Hepatocyte (in vitro differentiated cells): ENCODE measurements at places on chromosomes 16 and 17. TPM values are rescaled to one million over a fixed set of nuclear protein-coding genes. Genes with fewer than 3 reads are reported as not detected.

DNA sequence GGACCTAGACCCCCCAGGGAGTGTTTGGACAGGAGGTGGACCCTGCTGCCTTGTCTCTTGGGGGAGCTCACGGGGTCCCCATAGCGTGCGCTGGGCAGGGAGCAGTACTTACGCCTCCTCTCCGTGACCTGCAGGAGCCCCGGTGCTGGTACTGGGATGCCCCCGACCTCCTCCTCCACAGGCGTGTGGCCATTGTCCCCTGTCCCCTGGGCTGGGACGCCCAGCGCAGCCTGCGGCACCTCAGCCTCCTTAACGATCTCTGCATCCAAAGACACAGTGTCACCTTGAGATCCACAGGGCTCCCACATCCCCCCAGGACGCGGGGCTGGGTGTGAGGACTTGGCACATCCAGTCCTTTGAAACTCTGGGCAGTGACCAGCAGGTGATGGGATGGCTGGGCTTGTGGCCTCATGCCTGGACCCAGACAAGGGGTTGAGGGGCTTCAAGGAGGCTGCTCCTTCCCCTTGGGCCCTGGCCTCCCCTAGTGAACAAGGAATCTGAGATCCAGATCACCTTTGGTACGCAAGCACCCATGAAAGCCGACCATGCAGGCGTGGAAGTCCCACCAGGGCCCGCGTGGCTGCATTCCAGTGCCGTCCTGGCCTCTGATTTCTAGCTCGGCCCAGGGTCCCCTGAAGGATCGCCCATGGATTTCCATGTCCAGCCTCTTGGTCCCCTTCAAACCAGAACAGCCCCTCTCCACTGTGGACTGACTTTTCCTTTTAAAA is 9.9 kb downstream of the DBNDD1 start:
- H3K27me3 ChIP-seq: no peaks in the 10 kb centered on the region
- H3K27ac ChIP-seq: no peak overlapping the region
- H3K4me1 ChIP-seq: no peaks in the 10 kb centered on the region
- DNase-seq: no peak
- no peak overlapping the region for H3K4me3 ChIP-seq
- H3K36me3 ChIP-seq: no peaks in the 10 kb centered on the region

DNA sequence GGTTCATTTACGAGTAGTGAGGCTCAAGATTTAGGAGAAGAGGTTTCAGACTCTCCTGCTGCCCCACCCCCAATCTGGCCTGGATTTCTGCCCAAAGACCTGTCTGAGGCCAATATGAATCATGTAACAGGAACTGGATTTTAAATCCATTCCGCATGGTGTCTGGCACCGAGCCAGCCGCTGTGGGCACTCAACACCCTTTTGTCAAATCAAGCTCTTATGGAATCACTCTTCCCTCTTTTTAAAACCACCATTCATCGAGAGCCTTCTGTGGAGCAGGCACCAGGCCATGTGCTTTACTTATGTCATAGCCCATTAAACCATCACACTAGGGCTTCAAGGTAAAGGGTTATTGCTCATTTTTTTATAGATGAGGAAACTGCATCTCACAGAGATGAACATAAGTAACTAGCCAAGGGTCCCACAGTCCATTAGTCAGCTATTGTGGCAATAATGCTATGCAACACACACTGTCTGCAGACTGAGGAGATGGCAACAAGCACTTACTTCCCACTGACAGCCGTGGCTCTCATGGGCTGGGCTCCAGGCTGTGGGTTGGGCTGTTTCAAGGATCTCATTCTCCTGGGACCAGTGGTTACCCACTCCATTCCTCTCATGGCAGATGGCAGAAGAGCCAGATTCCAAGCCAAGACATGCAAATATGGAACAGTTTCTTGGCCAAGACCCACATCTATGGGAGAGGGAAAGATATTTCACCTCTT is 93.6 kb downstream of the WSCD1 start:
- H3K36me3 ChIP-seq: no peaks in the 10 kb centered on the region
- no peak overlapping the region for H3K27ac ChIP-seq
- H3K27me3 ChIP-seq: no peaks in the 10 kb centered on the region
- peak; percentile 13 for DNase-seq

DNA sequence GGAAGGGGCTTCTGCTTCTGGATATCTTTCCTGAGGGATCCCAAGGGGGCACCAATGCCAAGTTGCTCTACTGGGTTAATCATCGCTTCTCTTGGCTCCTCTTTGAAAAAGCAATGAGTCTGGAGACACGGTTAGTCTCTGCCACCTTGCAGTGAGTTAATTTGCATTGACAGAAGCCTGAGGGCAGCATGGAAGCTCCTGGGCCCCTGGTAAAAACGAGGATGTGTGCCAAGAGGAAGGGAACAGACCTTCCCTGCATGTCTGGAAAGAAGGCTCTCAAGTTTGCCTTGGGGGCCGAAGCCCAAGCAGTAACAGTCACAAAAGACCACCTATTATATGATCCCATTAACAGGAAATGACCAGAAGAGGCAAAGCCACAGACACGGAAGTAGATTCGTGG is 86.7 kb downstream of the IRX5 start:
- no peaks in the 10 kb centered on the region for H3K36me3 ChIP-seq
- no peak overlapping the region for H3K27ac ChIP-seq
- H3K27me3 ChIP-seq: no peaks in the 10 kb centered on the region
- H3K4me3 ChIP-seq: no peak overlapping the region
- DNase-seq: no peak

DNA sequence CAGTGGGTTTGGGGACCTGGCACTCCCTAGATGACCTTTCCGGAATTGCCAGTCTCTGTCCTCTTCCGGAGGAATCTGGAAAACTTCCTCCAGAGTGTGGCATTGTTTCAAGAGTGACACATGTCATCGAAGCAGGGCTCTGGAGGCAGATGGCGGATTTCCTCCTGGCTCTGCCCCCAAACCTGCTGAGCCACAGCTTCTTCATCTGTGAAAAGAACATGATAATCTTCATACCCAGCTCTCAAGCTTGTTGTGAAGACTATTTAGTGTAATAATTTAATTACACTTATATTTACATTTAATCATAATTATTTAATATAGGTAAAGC is 19.7 kb upstream of the TEX2 start:
- H3K27me3 ChIP-seq: no peaks in the 10 kb centered on the region
- H3K27ac ChIP-seq: no peak overlapping the region
- H3K36me3 ChIP-seq: no peaks in the 10 kb centered on the region
- no peak for DNase-seq

- no peaks in the 10 kb centered on the region for H3K36me3 ChIP-seq
- H3K4me3 ChIP-seq: no peak overlapping the region
- H3K4me1 ChIP-seq: peaks cover 5% of the 10 kb centered on the region
- no peak overlapping the region for H3K27ac ChIP-seq
- H3K27me3 ChIP-seq: no peaks in the 10 kb centered on the region
Observed at GRCh38 chr16:65876624-65877023, 489.9 kb upstream of the CDH5 start.

GRCh38 chr16:75376475-75377161 is 56.7 kb downstream of the CFDP1 start:
- no peaks in the 10 kb centered on the region for H3K36me3 ChIP-seq
- H3K27ac ChIP-seq: peak overlapping the region; percentile 70
- no peaks in the 10 kb centered on the region for H3K27me3 ChIP-seq
- H3K4me1 ChIP-seq: peaks cover 6% of the 10 kb centered on the region

GRCh38 chr16:70750893-70751467 is 50.0 kb downstream of the VAC14 start:
- H3K27me3 ChIP-seq: no peaks in the 10 kb centered on the region
- no peak overlapping the region for H3K27ac ChIP-seq
- no peak overlapping the region for H3K4me3 ChIP-seq
- no peak for DNase-seq

DNA sequence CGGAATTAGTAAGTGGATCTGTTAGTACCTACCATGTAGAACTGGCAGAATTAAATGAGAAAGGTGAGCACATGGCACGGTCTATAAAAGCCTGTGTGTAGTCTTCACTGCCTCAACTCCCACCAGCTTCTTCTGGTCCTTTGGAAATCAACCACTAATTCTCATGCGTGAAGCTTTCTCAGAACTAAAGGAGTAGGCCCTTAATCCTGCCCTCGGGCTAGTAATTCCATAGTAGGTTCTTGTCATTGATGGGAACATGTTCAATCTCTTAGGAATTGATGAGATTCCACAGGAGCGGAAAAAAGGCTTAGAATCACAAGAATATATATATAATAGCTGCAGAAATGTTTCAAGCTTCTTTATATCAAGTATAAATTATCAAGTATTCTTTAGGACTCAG is 21.7 kb downstream of the CDR2 start:
- H3K4me1 ChIP-seq: peaks cover 18% of the 10 kb centered on the region
- no peak for DNase-seq
- H3K27me3 ChIP-seq: no peaks in the 10 kb centered on the region
- H3K4me3 ChIP-seq: no peak overlapping the region

Gene TUBB3
- 50.0 and 87.2 TPM in 2 replicates for total RNA-seq

Gene NACA2
- not detected in 2 replicates for total RNA-seq

- no peaks in the 10 kb centered on the region for H3K4me1 ChIP-seq
- H3K27ac ChIP-seq: no peak overlapping the region
- H3K36me3 ChIP-seq: no peaks in the 10 kb centered on the region
- no peaks in the 10 kb centered on the region for H3K27me3 ChIP-seq
- DNase-seq: no peak
Observed at GRCh38 chr17:31224366-31224765, 72.7 kb downstream of the OMG start.

DNA sequence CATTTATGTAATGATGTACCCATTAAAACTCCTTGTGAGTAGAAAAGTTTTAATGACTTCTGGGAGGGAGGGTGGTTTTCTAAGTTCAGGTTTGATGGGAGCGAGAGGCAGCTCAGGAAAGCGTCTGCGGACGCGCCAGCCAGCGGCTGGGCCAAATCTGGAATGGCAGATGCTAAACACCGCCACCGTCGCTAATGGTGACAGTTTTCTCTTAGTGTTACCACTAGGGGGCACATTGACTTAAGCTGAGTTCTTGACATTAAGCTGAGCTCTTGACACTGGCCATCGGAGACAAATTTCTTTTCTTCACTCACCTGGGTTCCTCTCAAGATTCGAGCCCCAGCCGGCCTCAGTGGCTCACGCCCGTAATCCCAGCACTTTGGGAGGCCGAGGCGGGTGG is 6.7 kb downstream of the TRPV1 start:
- no peaks in the 10 kb centered on the region for H3K36me3 ChIP-seq
- H3K4me3 ChIP-seq: no peak overlapping the region
- H3K27me3 ChIP-seq: no peaks in the 10 kb centered on the region
- no peak overlapping the region for H3K27ac ChIP-seq

DNA sequence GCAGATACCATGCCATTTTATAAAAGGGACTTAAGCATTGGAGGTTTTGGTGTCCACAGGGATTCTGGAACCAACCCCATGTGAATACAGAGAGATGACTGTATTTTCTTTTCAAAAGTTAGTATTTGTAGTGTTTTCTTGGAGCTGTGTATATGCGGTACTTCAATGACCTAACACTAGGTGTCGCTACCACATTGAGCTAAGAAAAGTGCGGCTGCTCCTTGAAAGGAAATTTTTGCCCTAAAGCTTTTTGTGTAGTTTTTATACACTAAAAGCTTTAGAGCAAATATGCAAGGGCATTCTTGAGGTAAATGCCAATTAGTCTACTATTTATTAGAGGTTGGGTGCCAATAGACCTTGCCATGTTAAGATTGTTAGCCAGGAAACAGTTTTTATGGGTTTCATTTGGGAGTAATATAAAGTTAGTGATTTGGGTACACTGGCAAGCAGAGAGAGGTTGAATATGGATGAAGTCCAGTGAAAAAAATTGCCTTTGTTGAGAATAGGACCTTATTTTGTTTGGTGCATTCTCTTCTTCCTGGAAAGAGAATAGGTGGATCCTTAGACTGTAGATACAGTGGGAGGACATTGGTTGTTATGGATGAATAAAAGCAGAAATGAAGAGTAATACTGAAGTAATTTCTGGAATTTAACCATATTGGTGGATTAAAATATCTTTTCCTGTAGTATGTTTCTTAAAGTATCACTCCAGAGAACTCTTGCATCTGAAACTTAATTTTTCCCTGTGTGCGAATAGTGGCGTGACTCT is 43.3 kb downstream of the BCAS3 start:
- no peaks in the 10 kb centered on the region for H3K4me1 ChIP-seq
- H3K36me3 ChIP-seq: no peaks in the 10 kb centered on the region
- H3K4me3 ChIP-seq: no peak overlapping the region
- H3K27me3 ChIP-seq: no peaks in the 10 kb centered on the region
- peak; percentile 83 for DNase-seq

DNA sequence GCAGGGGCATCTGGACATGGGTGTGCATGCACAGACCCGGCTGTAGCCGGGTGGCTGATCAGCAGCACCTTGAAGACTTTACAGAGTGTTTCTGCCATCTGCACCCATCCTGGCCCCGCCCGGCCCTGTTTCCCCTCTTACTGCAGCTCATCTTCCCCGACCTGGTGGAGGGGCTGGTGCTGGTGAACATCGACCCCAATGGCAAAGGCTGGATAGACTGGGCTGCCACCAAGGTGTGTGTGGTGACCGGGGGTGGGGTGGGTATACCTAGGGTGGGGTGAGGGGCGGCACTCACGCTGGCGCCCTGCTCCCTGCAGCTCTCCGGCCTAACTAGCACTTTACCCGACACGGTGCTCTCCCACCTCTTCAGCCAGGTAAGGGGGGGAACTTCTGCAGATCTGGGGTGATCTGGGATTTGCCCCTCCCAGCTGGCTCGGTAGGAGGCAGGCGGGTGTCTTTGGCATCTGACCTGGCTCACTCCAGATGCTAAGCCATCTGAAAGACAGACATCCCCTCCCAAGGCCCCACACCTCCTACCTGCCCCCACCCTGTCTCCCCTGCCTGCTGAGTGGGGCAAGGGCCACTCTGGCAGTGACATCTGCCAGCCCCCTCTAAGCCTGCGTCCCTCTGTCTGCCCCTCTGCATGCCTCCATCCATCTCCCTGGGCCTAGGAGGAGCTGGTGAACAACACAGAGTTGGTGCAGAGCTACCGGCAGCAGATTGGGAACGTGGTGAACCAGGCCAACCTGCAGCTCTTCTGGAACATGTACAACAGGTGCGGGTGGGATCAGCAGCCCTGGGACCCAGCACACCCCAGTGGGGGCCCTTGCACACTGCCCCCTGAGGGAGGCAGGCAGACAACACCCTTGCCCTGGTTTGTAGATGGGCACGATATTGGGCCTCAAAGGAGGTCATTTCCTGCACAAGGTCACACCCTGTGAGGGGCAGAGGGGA is 6.6 kb downstream of the NDRG4 start:
- DNase-seq: no peak
- H3K27me3 ChIP-seq: peaks cover 3% of the 10 kb centered on the region
- no peak overlapping the region for H3K27ac ChIP-seq
- H3K36me3 ChIP-seq: no peaks in the 10 kb centered on the region
- no peak overlapping the region for H3K4me3 ChIP-seq

GRCh38 chr16:47712276-47713224 is 251.4 kb downstream of the PHKB start:
- DNase-seq: no peak
- no peaks in the 10 kb centered on the region for H3K36me3 ChIP-seq
- H3K27me3 ChIP-seq: no peaks in the 10 kb centered on the region
- H3K27ac ChIP-seq: no peak overlapping the region

DNA sequence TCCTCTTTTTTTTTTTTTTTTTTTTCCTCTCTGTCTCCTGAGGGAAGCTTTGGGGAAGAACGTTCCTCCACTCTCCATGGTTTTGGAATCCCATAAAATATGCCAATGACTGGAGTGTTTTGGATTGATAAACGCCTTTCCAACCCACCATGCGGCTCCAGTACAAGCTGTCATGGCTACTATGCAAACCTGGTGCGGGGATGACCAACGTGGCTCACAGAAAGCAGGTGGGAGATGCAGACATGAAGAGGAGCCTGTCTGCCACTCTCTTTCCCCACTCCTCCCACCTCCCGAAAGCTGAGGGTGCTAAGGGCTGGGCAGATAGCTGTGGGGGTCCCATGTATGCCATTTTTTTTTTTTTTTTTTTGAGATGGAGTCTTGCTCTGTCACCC is 69.9 kb upstream of the SEC14L1 start:
- H3K4me1 ChIP-seq: no peaks in the 10 kb centered on the region
- peaks cover 10% of the 10 kb centered on the region for H3K27me3 ChIP-seq
- no peak overlapping the region for H3K4me3 ChIP-seq
- H3K27ac ChIP-seq: no peak overlapping the region
- DNase-seq: no peak
